Left lung (tissue), 14 donors: ENCODE measurements at places on chromosomes 3 and 15. TPM values are rescaled to one million over a fixed set of nuclear protein-coding genes. Genes with fewer than 3 reads are reported as not detected.

Gene EPHA3
- polyA plus RNA-seq = 13.3 TPM

DNA sequence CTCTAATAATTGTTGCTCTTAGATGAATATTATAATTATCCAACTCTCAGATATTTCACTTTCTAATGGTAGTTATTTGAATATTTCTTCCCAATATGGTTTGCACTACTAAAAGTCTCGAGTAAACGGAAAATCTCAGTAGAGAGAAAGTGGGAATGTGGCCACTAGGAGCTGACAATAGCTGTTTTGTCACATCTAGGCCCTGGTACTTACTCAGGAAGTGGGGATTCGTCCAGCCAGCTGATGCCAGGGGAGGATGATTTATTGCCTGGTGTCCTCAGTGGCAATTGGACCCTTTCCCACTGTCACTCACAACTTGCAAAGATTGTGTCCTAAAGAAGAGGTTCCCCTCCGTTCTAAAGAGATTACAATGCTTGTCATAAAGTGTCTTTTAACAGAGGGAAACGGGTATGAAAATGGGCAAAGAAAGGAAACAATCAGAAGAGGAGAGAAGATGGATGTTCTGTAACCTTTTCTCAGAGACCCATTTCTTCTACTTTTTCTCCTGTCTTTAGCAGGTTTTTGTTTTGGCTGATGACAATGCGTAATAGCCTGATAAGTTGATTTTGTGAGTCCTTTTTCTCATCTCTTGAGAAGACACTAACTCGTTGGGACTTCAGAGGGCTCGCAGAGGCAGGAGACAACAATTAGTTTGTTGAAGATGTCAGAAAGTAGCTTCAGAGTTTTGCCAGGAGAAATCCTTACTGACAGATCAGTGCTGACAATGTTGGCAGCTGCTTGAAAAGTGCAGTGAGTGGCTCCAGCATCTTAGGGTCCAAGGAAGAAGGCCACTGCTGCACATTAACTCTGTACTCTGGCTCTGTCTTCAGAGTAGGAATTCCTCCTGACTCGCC lies 320.6 kb downstream of the MECOM start:
- no peak for DNase-seq

Gene PLOD2
- polyA plus RNA-seq = 69.6 TPM

Gene CCDC54
- 0.15 TPM for polyA plus RNA-seq

DNA sequence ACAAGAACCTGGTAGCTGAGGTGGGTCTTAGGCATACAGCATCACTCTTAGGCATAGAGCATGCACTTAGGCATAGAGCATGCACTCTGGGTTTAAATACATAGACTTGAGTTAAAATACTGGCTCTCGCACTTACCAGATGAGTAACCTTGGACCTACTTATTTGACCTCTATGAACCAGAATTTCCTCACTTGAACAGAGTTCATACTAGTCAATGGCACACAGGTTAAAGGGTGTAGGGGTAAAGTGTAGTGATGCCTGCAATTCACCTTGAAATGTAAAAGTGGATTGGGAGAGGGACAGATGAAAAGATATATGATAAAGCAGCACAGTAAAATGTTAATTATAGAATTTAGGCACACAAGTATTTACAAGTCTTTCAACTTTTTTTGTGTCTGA lies 1.6 kb downstream of the RUVBL1 start:
- no peak for DNase-seq

Gene LNP1
- 9.1 TPM for polyA plus RNA-seq

Gene ANKUB1
- polyA plus RNA-seq = 0.44 TPM

- no peak for DNase-seq
Measured at GRCh38 chr15:67127965-67128364, 62.6 kb downstream of the SMAD3 start.

DNA sequence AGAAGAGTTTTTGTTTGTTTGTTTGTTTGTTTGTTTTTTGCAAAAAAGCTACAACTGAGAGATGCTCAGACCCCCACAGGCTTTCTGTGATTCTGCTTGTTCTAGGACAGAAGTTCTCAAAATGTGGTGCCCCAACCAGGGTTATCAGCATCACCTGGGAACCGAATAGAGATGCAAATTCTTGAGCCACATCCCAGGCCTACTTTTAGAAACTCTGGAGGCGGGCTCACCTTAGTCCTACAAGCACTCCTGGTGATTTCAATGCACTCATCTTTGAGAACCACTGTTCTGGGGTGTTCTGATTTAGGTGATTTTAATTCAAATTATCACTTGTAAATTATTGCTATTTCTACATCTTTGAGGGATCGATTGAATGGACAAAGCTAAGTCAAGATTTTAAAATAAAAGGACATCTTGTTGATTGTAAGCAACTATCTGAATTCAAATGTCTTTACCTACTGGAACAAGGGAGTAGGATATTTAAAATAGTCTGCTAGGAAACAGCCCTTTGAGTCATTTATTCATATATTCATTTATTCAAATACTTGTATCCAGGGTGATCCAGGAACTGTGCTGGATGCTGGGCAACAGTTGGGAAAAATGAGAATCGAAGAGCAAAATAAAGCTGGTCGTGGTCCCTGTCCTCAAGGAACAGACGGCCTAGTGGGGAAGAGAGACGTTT lies 44.7 kb upstream of the CADPS start:
- no peak for DNase-seq

Gene SAXO2
- polyA plus RNA-seq = 7.7 TPM

Gene SMCO1
- polyA plus RNA-seq = not detected

DNA sequence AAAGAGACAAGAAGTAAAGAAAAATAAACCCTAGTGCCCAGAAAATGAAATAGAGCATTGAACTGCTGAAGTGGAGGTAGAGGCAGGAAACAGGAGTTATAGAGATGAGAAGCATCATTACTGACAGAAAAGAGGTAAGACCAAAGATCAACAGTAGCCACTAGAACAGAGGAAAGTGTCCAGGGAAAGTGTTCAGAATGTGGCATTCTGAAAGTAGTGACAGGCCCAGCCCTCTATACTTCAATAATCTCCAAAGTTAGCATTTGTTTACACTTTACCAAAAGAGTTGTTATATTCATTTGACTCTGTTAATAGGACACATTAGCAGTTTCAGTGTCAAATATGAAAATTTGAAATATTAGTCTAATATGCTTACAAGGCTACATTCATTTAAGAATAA lies 727.1 kb upstream of the NECTIN3 start:
- no peak for DNase-seq

Gene H1-8
- polyA plus RNA-seq = not detected

GRCh38 chr3:108509263-108509662 lies 1.1 kb downstream of the MYH15 start:
- no peak for DNase-seq

DNA sequence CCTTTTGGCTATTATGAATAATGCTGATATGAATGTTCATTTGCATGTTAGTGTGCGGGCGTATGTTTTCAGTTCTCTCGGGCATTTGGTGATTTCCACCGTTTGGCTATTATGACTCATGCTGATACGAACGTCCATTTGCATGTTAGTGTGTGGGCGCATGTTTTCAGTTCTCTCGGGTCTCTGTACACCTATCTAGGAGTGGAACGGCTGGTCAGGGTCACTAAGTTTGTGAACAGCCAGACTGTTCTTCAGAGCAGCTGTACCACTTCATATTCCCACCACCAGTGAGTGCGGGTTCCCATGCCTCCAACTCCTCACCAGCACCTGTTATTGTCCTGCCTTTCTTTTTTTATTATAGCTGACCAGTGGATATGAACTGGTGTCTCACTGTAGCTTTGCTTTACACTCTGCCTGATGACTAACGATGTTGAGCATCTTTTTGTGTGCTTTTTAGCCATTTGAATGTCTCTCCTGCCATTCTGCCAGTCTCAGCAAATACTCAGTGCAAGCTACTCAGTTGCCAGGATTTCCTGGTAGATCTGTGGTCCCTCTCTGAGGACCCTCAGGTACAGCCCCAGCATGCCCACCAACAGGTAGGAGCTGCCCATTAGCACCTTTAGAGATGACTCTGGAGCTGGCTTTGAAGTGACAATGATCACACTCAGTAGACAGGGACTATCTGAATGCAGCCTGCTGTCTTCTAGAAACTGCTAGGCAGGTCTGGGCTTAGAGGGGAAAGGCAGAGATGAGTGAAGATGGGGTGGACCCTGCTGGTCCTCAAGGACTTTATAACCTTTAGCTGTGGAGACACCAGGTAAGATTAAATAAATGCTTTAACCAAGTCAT lies 141.1 kb downstream of the XXYLT1 start:
- no peak for DNase-seq

DNA sequence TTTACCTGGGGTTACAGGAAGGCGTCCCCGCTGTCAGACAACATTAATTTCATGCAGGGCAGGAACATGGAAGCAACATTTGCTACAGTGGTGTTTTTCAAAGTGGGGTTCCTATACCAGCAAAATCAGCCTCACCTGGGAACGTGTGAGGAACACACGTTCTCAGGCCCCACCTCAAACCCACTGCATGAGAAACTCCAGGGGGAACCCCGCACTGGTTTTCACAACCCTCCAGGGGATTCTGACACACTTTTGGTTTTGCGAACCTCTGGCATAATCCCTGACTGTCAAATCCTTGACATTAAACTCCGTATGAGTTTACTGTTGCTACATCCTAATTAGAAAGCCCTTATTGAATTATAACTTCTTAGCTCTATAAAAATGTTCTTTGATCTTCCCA lies 127.7 kb downstream of the LRRK1 start:
- no peak for DNase-seq

Gene THPO
- 1.6 TPM for polyA plus RNA-seq

DNA sequence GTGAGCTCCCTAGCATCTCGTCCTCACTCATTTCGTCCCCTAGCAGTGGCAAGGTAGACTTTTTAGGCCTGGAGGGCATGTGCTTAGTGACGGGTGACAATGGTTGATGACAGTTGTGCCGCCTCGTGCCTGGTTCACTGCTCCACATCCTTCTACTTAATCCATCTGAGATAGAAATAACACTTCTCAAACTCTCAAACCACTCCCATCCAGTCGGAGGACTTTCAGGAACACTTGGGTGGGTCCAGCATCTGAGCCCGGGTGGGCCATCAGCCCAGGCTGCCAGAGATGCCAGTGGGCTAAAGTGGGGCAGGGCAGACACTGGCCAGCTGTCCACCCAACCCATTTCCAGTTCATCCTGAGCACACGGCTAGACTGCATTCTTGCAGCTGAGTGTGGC lies 79.7 kb upstream of the SMAD3 start:
- DNase-seq = no peak

- no peak for DNase-seq
Measured at GRCh38 chr3:177481329-177481728, 284.0 kb upstream of the TBL1XR1 start.

- no peak for DNase-seq
Measured at GRCh38 chr3:152264378-152264777, 4.4 kb upstream of the MBNL1 start.

DNA sequence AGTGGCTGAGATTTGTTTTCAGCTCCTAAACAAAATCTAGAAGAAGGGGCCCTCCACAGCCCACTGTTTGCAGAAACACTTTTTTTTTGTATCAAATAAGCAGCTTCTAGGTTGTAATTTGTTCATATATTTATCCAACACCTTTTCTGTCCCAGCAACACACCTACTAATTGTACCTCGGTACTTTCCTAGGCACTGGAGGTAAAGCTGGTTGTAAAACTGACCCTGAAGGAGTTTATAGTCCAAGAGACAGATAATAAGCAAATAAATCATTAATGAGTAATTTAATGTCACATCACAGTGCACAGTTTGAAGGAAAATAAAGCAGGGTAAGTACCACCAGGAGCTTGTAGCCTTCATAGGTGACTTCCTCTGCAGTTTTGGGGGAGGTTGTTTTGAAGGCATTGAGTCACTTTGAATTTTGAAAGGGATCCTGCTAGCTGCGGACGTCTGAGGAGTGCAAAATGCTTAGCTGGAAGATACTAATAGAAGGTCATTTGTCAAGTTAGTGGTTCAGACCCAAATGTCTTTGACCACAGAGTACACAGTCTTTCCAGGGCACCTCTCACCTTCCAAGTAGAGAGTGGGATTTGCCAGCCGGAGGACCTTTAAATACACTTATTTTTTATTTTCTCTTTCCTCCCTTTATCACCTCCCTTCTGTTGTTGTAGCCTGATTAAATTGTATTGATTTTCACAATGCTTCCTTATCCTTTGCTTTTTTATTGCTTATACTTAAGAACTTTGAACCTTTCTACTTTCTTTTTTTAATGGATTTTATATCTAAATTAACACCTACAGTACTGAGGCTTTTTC lies 53.8 kb downstream of the CMSS1 start:
- DNase-seq = no peak

GRCh38 chr3:39080026-39080425 lies 27.4 kb downstream of the GORASP1 start:
- DNase-seq = no peak

DNA sequence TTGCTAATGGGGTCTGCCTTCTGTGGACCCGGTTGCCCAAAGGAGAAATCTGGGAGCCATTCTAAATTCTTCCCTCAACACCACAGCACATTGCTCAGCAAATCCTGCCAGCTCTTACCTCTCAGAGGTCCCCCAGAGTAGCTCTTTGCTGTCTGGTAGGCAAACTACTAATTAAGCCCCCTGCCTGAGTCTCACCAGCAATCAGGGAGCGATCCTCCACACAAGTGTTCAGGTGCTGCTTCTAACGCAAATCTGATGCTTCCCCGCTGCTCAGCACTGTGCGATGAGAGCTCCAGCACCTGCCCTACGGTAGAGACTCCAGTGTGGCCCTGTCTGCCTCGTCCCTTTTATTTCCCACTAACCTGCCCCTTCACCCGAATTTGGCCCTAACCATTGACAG lies 60.5 kb downstream of the HCN4 start:
- DNase-seq = no peak

GRCh38 chr3:158104431-158104921 lies 1.7 kb downstream of the SHOX2 start:
- no peak for DNase-seq

DNA sequence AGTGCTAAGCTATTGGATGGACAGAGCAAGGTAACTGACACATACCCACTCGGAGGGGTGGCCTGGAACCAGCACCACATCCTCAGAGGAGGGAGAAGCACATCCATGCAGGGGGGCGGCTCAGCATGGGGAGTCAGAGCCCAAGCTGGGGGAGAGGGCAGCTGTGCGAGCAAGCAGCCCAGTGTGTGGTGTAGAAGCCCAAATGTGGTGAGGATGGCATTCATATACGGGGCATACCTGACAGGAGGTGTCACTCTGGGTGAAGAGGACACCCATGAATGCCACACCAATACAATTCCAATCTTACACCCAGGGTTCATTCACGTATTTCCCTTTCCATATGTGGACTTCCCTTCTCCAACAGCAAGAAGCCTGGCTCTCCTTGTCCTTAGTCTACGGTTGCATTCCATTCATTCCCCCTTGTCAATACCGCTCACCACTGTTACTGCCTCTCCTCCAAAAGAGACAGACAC lies 58.7 kb upstream of the ACAN start:
- DNase-seq = no peak
